ENCODE measurements at places on chromosomes 6 and 20.

DNA sequence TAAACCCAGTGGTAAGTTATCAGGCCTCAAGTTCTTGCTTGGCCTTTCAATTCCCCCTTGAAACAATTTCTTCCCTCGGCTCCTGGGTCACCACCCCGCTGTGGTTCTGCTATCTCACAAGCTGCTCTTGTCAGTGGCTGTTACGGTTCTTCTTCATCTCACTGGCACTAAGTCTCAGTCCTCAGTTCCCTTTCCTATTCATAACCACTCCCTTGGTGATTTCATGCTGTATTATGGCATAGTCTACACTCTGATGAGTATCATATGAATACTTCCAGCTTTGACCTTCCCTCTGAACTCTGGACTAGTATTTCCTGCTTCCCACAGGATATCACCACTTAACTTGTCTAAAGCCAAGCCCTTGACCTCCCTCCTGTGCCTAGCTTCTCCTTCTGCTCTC, 7.9 kb downstream of the TAAR1 start:
- no peak for DNase-seq

- no peak for DNase-seq
Observed at GRCh38 chr6:47485491-47486135, 8.0 kb downstream of the CD2AP start.

- no peak for DNase-seq
Observed at GRCh38 chr6:15439410-15440025, 193.6 kb downstream of the JARID2 start.

GRCh38 chr6:135739288-135739687, 112.2 kb upstream of the PDE7B start:
- no peak for DNase-seq

DNA sequence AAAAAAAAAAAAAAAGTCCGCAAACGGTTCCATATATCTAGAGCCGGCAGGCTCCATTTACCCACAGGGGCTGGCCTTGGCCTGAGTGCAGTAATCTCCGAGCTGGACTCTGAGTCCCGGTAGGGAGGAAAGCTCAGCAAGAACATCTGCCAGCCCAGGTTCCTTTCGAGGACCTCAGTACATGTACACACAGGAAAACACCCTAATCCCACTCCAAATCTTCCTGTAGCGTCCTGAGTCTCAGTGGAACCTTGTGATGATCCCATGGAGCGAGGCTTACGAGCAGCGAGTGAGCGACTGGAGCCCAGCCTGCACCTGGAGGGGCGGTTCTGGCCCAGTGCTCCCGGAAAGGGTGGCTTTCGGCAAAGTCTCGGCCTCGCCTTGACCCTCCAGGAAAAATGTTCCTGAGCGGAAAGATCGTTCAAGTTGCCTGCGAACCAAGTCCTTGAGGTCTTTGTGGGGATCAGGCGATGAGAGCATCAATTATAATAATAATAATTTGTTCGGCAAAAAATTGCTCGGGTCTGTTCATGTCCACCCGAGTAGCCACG, 32.1 kb downstream of the PRSS16 start:
- no peak for DNase-seq

DNA sequence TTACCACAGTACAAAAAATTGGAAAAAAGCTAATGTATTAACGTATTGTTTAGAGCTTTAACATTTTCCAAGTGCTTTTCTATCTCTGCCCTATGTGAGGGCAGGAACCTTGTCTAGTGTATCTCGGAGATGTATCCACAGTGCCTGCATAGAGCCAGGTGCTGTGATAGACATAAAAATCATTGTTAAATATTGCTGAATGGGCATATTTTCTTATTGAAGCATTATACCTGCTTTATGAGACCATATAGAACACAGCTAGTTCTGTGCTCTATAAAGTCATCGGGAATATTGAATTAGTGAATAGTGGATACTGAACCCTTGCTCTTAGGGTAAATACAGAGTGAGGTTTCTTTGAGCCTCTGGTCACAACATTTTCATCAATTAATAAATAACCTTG, 163.0 kb downstream of the RNF144B start:
- DNase-seq: no peak

DNA sequence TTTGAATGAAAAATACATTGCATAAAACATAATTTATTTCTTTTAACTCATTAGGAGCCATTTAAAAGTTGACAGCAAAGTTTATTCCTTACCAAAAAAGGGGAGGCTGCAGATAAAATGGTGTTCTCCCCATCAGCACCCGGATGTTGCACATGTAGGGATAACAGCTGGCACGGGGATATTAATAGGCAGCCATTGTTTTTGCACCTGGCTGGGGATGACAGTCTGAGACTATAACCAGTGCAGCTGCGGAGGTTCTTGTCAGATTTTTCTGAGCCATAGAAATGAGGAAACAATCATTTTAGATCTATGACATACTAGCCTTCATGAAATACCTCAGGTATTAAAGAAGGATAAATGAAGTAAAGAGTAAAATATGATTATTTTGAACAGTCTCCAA, 20.1 kb upstream of the HECA start:
- DNase-seq: no peak
